CD8-positive, alpha-beta memory T cell (primary cell): ENCODE measurements at places on chromosomes 12 and 14. TPM values are rescaled to one million over a fixed set of nuclear protein-coding genes. Genes with fewer than 3 reads are reported as not detected.

DNA sequence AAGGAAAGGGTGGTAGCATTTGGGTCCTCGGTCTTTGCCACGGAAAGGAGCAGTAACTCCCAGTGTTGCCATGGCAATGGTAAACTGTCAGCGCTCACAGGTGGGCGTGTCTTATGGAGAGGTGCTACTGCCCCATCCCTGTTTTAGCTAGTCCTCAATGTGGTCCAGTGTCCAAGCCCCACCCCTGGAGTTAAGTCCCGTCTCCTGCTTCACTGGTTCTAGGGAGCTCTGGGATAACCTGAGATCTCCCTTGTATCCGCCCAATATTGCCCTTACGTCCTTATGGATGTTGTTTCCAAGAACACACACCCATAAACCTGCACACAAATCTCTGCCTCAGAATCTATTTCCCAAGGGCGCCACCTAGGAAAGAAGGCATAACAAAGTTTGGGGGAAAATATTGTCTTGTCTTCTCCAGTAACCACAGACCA is 64.2 kb downstream of the SPRING1 start:
- DNase-seq, result no peak

- DNase-seq, result no peak
Measured at GRCh38 chr14:75298187-75298965, 19.7 kb downstream of the FOS start.

DNA sequence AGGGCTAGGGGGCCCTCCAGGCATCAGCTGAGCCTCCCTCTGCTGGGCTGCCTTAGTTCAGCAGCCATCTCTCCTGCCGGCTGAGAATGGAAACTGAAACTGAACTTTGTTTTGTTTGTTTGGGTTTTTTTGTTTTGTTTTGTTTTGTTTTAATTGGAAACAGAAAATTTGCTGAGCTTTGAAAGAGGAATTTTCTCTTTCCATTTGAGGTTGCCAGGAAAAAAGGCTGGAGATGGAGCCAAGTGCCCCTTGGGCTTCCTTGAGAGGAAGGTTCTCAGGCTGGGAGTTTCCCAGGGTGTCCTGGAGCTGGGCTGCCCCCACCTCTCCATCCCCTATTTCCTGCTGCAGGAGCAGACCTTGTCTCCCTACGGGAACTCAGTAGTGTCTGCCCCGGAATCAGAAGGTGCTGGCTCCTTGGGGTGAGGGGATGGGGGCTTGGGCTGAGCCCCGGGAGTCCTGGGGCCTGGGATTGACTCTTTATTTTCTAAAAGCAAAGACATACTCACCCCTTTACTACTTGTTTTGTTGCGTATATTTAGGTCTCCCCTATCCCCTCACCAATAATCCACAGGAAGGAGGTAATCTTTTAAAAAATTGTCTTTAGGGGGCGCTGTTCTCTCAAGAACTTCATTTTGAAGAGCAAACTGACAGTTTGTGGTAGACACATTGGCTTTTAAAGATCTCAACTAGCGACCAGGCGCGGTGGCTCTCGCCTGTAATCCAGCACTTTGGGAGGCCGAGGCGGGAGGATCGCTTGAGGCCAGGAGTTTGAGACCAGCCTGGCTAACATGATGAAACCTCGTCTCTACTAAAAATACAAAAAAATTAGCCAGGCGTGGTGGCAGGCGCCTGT is 21.3 kb upstream of the OASL start:
- peak; percentile 83 for DNase-seq

Gene HHIPL1
- 0.04 TPM for total RNA-seq

Gene ACSM4
- total RNA-seq, result not detected
